ENCODE measurements at places on chromosomes 16 and 17.

- no peak for DNase-seq
Observed at GRCh38 chr16:83473926-83474650, 333.7 kb upstream of the HSBP1 start.

DNA sequence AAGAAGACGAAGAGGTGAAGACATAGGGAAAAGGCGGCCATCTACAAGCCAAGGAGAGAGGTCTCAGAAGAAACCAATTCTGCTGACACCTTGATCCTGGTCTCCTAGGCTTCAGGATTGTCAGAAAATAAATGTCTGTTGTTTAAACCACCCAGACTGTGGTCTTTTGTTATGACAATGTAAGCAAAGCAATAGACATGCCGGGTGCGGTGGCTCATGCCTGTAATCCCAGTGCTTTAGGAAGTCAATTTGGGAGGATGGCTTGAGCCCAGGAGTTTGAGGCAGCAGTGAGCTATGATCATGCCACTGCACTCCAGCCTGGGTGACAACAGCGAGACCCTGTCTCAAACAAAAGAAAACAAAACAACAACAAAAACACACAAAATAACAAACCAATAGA is 64.4 kb downstream of the HAPSTR1 start:
- no peak for DNase-seq

GRCh38 chr16:69477546-69477945 is 53.1 kb downstream of the CYB5B start:
- DNase-seq, result no peak

- DNase-seq, result peak; percentile 61
Observed at GRCh38 chr16:30660424-30661261, 2.4 kb downstream of the FBRS start.

- DNase-seq, result no peak
Observed at GRCh38 chr16:86765389-86766026, 187.2 kb downstream of the FOXL1 start.

Measured in stimulated activated CD4-positive, alpha-beta T cell treated with anti-CD3 and anti-CD28 coated beads, Interleukin-2, amount 100 ng/mL, for 48 hours (primary cell).